ENCODE measurements at places on chromosomes 7 and 10. TPM values are rescaled to one million over a fixed set of nuclear protein-coding genes. Genes with fewer than 3 reads are reported as not detected.

GRCh38 chr10:28254290-28254985, 48.4 kb downstream of the MPP7 start:
- peak; percentile 44 for DNase-seq

GRCh38 chr7:81294897-81295515, 376.2 kb upstream of the SEMA3C start:
- no peak for DNase-seq

The PTN gene
- total RNA-seq = 0.23 TPM

- DNase-seq = no peak
Observed at GRCh38 chr10:62540389-62540788, 166.2 kb downstream of the ZNF365 start.

DNA sequence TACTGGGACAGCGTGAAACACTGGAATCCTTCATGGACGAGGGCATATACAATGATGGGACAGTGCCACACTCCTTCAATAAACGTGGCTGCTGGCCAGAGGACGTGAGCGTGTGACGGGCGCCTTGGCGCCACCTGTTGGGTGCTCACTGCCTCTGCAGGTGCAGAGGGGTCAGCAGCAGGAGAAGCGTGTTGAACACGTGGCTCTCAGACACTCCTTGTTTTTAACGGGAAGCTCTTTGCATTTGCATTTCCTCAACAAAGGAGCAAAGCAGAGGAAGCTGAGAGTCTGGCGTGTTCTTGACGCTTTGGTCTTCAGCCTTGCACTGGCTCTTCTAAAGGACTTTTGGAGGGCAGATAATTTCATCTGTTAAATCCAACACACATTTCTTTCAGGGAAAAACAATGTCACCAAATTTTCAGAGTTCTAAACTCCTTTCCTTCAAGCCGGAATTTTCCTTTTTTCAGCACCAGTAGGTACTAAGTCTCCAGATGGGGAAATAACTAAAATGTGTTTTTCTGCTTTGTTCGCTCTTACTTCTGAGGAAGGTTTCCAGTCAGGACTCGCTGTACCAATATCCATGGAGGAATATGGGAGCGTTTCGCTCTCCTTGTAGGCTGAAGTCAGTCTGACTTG, 2.9 kb upstream of the GET4 start:
- DNase-seq = peak; percentile 81

DNA sequence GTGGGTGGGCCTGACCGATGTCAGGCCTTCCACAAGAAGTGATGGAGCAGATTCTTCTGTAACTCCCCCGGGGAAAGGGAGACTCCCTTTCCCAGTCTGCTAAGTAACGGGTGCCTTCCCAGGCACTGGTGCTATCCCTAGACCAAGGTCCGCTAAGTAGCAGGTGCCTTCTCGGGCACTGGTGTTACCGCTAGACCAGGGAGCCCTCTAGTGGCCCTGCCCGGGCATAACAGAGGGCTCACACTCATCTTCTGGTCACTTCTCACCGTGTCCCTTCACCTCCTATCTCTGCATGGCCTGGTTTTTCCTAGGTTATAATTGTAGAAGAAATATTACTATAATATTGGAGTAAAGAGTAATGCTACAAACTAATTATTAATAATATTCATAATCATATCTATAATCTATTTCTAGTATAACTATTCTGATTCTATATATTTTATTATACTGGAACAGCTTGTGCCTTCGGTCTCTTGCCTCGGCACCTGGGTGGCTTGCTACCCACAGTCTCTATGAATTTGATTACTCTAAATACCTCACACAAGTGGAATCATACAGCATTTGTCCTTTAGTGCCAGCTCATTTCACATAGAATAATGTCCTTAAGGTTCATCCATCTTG, 1378.7 kb downstream of the XPNPEP1 start:
- DNase-seq = peak; percentile 63

DNA sequence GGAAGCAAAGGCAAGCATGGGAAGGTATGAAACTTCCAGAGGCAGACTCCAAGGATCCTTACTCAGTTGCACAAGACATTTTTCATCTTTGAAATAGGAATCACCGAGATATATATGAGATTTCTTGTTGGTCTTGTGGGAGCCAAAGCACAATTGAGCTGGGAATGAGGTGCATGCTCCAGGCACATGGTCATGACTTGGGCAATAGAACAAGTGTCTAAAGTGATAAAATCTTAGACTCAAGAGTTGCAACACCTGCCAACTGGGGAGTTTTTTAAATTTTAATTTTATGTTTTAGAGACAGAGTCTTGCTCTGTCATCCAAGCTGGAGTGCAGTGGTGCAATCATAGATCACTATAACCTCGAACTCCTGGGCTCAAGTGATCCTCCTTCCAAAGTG, 169.5 kb upstream of the ADCY1 start:
- DNase-seq = no peak

The OR2A7 gene
- total RNA-seq = not detected

The BTBD16 gene
- total RNA-seq = not detected

DNA sequence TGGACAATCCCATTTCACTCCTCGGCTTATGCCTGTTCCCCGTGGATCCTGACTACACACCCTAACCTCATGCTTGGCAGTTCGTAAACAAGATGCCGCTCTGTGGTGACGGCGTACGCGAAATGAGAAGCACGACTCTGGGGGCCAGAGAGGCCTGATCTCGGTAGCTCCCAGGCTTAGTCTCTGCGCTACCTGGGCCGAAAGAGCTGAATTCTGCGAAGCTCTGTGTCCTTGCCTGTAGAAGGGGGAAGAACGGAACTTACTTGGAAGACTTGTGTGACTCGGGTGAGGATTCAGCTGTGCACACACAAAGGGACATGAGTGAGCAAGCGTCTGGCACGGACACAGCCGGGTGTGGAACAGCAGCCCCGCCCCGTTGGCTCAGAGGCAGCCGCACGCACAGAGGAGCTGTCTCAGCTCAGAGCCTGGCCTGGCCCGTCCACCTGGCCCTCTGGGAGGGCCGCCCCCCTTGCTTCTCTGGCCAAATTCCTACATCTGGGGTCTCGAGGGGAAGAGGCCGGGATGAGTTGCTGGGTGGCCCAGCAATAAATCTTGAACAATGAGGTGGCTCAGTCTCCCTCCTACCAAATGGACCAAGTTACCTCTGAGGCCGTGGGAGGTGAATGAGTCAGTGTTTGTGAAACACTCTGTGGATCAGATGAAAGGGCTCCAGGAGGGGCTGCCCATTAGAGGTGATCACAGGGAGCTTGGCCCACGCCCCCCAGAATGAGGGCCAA, 83.8 kb downstream of the PDGFA start:
- DNase-seq = no peak

The SFXN3 gene
- total RNA-seq = 70.2 TPM

The ADAM8 gene
- total RNA-seq = 1.6 TPM

The GPR85 gene
- 3.5 TPM for total RNA-seq

DNA sequence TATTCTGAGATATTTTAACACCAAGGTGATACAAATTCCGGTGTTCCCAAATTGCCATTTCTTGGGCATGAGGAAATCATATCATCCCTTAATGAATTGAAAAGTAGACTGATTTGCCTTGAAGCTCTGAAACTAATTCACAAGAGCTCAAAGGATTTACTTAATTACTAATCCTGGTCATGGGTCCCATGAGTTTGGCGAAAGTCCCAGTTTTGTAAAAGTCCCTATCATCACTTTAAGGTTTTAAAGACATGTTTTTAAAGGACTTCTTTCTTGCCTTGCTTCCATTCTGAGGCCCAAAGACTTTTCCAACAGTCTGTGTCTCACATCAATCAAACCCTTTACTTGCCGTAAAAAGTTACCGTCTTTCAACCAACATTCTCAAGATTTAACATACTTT, 377.9 kb downstream of the DNAJB9 start:
- no peak for DNase-seq

- DNase-seq = no peak
Observed at GRCh38 chr10:128233422-128233821, 107.2 kb upstream of the MKI67 start.

- DNase-seq = peak; percentile 77
Observed at GRCh38 chr7:28207486-28208158, 27.0 kb upstream of the JAZF1 start.

DNA sequence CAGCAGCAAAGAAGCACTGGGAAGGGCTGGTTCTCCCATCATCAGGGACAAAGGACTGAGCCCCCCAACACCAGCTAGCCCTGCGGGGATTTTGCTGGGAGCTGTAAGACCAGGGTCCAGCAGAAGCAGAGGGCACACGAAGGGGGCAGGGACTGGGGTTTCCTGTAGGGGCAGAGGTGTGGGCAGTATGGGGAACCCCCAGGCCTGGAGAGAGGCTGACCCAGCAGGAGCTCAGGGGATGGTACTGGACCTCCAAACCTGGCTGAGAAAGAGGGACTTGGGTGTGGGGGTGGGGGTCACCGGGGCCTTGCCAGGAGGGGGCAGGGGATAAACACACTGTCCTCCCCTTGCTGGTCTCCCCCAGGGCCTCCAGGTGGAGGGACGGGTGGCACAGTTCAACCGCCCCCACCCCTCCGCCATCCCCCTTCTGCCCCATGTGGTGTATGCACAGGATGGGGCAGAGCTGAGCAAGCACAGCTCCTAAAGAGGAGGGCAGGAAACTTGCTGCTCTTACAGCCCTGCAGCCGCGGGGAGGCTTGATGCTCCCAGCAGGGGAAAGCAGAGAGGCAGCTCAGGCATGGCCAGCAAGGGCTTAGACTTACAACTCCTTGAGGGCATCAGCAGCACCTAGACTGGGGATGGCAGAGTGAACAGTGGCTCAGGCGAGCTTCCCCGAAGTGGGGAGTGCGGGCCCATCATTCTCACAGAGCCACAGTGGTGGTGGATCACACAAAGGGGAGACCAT, 12.4 kb upstream of the RET start:
- no peak for DNase-seq

- DNase-seq = no peak
Observed at GRCh38 chr7:44145969-44146911, 5.1 kb upstream of the MYL7 start.

The NME8 gene
- not detected for total RNA-seq

DNA sequence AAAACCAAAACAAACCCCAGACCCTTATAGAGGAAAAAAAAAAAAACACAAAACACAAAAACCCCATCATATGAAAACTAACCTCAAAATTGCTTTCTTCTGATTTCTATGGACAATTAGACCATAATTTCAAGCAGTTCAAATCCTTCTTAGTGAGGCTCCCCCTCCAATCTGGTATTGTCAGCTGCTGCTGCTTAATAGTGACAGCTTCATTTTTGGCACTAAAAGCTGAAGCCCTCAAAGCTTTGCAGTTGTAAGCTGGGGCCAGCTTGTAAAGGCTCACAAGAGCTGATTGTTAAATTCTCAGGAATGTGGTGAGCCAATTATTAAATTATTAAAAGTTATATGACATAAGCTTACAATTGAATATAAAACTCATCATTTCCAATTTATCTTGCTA, 21.9 kb downstream of the ATXN7L1 start:
- DNase-seq = no peak

DNA sequence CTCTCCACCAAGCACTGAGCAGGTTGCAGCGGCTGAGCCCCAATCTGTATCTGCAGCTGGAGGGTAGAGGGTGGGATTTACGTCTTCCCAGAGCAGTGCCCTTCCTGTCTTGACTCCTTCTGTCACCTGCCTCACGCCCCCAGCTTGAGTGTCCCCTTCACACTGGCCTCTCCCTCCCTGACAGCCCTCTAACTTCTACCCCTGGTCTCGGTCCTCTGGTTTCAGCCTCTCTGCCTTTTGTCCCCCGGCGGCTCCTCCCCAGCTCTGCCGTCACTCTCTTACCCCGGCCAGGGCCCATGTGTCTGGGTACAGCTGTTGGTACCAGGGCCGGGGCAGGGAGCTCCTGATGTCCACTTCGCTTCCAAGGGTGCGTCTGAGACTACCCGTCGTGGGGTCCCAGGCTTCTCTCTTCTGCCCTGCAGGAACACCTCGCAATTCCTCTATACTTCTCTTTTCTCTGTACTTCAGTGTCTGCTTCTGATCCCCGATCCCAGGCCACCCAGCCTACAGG, 654 bp downstream of the MUC3A start:
- no peak for DNase-seq

The DNAAF5 gene
- total RNA-seq = 82.8 TPM

- no peak for DNase-seq
Observed at GRCh38 chr7:155269766-155270585, 27.7 kb upstream of the INSIG1 start.

- DNase-seq = no peak
Observed at GRCh38 chr10:59276919-59277318, 85.4 kb downstream of the FAM13C start.

GRCh38 chr10:13039761-13040160, 38.2 kb upstream of the CCDC3 start:
- no peak for DNase-seq

GRCh38 chr10:85598646-85599045, 767.9 kb downstream of the GRID1 start:
- no peak for DNase-seq

DNA sequence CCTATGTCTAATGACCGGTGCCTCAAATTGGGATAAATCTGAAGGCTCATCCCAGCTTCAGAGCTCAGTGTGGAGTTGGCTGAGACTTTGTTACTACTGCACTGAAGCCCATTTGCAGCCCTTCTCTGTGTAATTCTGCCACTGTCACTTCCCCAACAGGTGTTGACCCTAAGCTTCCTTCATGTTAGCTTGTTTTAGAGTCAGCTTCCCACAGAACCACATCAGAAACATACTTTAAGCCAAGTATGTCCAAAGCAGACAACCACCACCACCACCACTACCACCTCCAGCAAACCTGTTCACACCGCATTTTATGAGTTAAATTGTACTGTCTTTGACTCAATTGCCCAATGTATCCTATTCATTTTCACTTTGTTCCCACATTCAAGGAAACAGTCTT, 25.2 kb upstream of the GNAT3 start:
- DNase-seq = no peak

DNA sequence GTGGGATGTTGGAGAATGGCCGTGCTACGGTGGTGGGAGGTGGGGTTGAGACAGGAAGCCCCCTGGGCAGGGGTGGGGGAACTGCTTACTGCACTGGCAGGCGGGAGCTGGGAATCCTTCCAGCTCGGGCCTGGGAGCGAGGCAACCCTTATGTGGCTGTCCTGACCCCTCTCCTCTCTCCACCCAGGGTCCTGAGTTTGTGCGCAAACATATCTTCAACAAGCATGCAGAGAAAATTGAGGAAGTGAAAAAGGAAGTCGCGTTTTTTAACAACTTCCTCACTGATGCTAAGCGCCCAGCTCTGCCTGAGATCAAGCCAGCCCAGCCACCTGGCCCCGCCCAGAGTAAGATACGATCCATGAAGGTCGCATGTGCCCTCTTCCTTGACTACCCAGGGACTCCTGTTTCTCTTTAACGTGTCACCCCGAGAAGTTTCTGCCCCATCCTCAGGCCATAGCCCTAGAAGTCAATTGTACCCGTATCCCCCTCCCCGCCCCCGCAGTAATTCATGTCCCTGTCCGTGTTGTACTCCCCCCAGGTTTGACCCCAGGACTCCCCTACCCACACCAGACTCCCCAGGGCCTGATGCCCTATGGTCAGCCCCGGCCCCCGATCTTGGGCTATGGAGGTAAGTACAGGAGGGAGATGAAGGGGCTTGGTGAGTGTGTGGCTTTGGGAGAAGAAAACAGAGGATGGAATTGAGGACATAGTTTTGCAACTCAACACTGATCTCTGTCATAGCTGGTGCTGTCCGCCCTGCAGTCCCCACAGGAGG, 1.8 kb downstream of the UFSP1 start:
- no peak for DNase-seq

The PLPP4 gene
- 27.6 TPM for total RNA-seq

GRCh38 chr10:36888925-36889573, 236.3 kb upstream of the ANKRD30A start:
- DNase-seq = peak; percentile 25

The CDC14C gene
- total RNA-seq = not detected

The CACNB2 gene
- not detected for total RNA-seq

GRCh38 chr10:34670081-34670480, 145.0 kb downstream of the PARD3 start:
- no peak for DNase-seq

The PON1 gene
- not detected for total RNA-seq

GRCh38 chr7:98170966-98171365, 40.3 kb upstream of the BHLHA15 start:
- DNase-seq = no peak
